ENCODE measurements at places on chromosomes 2 and 18.

DNA sequence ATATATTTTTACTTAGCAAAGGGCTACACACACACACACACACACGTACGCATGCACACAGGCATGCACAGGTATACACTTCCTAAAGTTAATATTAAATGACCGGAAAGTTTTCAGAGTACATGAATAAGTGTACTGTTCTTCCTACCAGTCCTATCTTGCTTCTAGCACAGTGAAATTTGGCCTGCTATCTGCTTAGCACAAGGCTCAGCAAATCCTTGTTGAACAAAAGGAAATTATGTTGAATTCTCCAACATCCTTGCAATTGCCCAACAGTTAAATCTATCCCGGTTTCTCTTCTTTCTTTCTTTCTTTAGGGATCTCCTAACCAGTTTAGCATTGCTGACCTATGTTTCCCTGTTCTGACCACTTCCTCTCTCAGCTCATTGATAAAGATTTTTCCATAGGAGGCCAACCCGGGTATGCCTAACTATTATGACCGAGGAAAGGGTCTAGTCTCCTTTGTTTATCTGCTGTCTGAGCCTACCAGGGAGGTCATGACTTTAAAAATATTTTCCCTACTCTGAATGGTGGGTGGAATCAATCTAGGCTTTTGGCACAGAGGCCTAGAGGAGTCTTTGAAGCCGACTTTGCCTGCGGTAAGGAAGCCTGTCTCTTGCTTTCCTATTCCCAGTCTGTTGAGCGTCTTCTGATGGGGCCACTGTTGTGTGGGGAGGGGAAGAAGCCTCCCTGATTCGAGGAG is 400.7 kb downstream of the HRH4 start:
- no peak overlapping the region for H3K4me3 ChIP-seq
- DNase-seq = no peak
- no peaks in the 10 kb centered on the region for H3K36me3 ChIP-seq
- peaks cover 6% of the 10 kb centered on the region for H3K27me3 ChIP-seq

DNA sequence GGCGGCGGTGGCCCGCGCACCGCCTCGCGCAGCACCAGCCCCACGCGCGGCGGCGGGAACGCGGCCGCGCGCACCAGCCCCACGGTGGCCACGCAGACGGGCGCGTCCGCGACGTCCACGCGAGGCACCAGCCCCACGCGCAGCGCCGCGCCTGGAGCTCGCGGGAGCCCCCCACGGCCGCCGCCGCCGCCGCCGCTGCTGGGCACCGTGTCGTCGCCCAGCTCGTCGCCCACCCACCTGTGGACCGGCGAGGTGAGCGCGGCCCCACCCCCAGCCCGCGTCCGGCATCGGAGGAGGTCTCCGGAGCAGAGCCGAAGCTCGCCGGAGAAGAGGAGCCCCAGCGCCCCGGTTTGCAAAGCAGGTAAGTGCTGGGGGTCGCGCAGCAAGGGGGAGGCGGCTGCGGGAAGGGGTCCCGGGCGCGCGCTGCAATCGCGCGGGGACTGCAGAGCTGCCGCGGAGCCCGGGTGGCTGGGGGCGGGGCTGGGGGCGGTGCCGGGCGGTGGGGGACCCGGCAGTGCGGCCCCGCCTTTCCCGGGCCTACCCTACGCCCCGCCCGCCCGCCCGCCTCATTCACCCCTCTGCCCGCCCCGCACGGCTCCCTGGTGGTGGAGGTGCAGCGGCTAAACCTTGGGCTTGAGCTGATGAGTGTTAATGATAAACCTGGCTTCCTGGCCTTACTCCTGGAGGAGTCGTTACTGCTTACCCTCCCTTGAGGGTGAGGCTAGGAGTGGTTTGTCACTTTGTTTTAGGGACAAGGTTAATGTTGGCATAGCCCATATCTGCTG is 851 bp downstream of the FAM117B start:
- peak overlapping the region; percentile 90 for H3K27ac ChIP-seq
- H3K4me3 ChIP-seq = peak overlapping the region; percentile 87
- no peaks in the 10 kb centered on the region for H3K36me3 ChIP-seq
- peaks cover 26% of the 10 kb centered on the region for H3K4me1 ChIP-seq
- DNase-seq = no peak

- H3K27me3 ChIP-seq = no peaks in the 10 kb centered on the region
- no peak for DNase-seq
- H3K4me1 ChIP-seq = no peaks in the 10 kb centered on the region
- no peak overlapping the region for H3K27ac ChIP-seq
- no peak overlapping the region for H3K4me3 ChIP-seq
Observed at GRCh38 chr2:73253400-73253799, 19.3 kb downstream of the CCT7 start.

DNA sequence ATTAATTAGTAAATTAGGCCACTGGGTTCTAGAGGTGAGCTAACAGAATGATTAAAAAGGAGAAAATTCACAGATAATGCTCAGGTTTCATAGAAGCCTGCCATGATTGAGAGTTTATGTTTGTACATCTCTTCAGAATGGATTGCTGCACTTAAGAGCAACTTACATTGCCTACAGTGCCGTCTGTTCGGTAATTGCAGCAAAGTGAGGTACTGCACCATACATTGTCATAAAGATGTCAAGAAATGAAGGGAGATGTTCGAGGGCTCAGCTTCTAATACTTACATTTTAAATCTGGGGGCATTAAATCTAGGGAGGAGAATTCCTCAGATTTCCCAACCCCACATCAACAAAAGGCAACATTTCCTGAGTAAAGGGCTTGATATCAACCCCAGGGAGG is 976.2 kb upstream of the FANCL start:
- DNase-seq = no peak
- no peak overlapping the region for H3K27ac ChIP-seq
- H3K36me3 ChIP-seq = no peaks in the 10 kb centered on the region
- no peaks in the 10 kb centered on the region for H3K27me3 ChIP-seq
- no peaks in the 10 kb centered on the region for H3K4me1 ChIP-seq

GRCh38 chr2:149068225-149068995 is 29.9 kb downstream of the LYPD6B start:
- H3K4me3 ChIP-seq = no peak overlapping the region
- H3K27ac ChIP-seq = no peak overlapping the region
- no peaks in the 10 kb centered on the region for H3K4me1 ChIP-seq
- no peak for DNase-seq
- no peaks in the 10 kb centered on the region for H3K27me3 ChIP-seq

DNA sequence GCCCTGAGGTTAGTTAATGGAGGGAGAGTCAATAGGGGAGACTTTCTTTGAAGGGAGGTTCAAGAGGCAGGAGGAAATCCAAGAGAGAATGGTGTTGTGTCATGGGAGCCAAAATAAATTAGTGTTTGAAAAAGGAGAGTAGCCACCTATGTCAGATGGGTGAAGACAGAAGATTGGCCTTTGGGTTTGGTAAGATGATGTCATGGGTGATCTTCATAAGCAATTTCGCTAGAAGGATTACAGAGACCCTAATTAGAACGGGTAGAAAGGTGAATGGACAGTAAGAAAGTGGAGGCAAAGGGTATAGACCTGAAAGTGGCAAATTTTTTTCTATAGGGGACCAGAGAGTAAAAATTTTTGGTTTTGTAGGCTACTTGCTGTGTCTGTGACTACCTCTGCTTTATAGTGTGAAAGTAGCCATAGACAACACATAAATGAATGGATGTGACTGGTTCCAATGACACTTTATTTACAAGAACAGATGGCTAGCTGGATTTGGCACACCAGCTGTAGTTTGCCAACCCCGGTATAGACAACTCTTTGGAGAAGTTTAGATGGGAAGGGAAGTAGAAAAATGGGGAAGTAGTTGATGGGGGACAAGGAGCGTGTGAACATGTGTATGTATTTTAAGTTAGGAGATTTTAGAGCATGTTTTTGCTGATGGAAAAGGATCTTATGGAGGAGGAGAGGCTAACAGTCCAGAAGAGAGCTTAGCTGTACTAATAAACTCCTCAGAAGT is 9.3 kb downstream of the STAMBP start:
- H3K36me3 ChIP-seq = no peaks in the 10 kb centered on the region
- no peak overlapping the region for H3K27ac ChIP-seq
- H3K27me3 ChIP-seq = no peaks in the 10 kb centered on the region
- H3K4me1 ChIP-seq = no peaks in the 10 kb centered on the region

- H3K4me1 ChIP-seq = no peaks in the 10 kb centered on the region
- no peak for DNase-seq
- H3K36me3 ChIP-seq = no peaks in the 10 kb centered on the region
Observed at GRCh38 chr2:37507051-37507410, 162.6 kb downstream of the QPCT start.

GRCh38 chr2:128359841-128360240 is 41.2 kb upstream of the HS6ST1 start:
- no peak for DNase-seq
- no peak overlapping the region for H3K4me3 ChIP-seq
- H3K27me3 ChIP-seq = no peaks in the 10 kb centered on the region
- H3K27ac ChIP-seq = no peak overlapping the region

- peaks cover 2% of the 10 kb centered on the region for H3K4me1 ChIP-seq
- H3K27me3 ChIP-seq = no peaks in the 10 kb centered on the region
- DNase-seq = no peak
- H3K4me3 ChIP-seq = no peak overlapping the region
- no peaks in the 10 kb centered on the region for H3K36me3 ChIP-seq
Observed at GRCh38 chr2:135555311-135555710, 24.0 kb downstream of the R3HDM1 start.

DNA sequence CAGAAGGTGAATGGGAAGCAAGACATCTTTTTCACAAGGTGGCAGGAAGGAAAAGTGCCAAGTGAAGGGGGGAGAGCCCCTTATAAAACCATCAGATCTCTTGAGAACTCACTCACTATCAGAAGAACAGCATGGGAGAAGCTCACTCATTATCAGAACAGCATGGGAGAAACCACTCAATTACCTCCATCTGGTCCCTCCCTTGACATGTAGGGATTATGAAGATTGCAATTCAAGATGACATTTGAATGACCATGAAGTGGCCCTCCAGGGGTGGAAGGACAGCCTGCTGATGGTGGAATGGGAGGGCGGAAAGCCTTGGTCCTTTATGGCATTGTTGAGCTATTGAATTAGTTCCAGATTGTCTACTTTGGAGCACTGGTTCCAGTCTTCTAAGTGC is 413.0 kb upstream of the MEX3C start:
- H3K27ac ChIP-seq = no peak overlapping the region
- H3K27me3 ChIP-seq = no peaks in the 10 kb centered on the region
- H3K36me3 ChIP-seq = no peaks in the 10 kb centered on the region
- no peak for DNase-seq
- H3K4me1 ChIP-seq = no peaks in the 10 kb centered on the region
- H3K4me3 ChIP-seq = no peak overlapping the region

DNA sequence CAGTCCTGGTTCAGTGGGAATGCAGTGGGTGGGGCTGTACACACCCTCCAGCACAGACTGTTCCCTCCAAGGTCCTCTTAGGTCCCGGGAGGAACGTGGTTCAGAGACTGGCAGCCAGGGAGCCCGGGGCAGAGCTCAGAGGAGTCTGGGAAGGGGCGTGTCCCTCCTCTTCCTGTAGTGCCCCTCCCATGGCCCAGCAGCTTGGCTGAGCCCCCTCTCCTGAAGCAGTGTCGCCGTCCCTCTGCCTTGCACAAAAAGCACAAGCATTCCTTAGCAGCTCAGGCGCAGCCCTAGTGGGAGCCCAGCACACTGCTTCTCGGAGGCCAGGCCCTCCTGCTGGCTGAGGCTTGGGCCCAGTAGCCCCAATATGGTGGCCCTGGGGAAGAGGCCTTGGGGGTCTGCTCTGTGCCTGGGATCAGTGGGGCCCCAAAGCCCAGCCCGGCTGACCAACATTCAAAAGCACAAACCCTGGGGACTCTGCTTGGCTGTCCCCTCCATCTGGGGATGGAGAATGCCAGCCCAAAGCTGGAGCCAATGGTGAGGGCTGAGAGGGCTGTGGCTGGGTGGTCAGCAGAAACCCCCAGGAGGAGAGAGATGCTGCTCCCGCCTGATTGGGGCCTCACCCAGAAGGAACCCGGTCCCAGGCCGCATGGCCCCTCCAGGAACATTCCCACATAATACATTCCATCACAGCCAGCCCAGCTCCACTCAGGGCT is 17.5 kb upstream of the FAHD2A start:
- H3K36me3 ChIP-seq = no peaks in the 10 kb centered on the region
- H3K27me3 ChIP-seq = no peaks in the 10 kb centered on the region
- no peak overlapping the region for H3K27ac ChIP-seq
- no peak overlapping the region for H3K4me3 ChIP-seq

GRCh38 chr2:75920859-75921551 is 210.3 kb upstream of the GCFC2 start:
- H3K27me3 ChIP-seq = no peaks in the 10 kb centered on the region
- no peaks in the 10 kb centered on the region for H3K4me1 ChIP-seq
- no peak for DNase-seq
- H3K27ac ChIP-seq = no peak overlapping the region
- H3K36me3 ChIP-seq = no peaks in the 10 kb centered on the region
